ENCODE measurements at places on chromosomes 3 and 15.

DNA sequence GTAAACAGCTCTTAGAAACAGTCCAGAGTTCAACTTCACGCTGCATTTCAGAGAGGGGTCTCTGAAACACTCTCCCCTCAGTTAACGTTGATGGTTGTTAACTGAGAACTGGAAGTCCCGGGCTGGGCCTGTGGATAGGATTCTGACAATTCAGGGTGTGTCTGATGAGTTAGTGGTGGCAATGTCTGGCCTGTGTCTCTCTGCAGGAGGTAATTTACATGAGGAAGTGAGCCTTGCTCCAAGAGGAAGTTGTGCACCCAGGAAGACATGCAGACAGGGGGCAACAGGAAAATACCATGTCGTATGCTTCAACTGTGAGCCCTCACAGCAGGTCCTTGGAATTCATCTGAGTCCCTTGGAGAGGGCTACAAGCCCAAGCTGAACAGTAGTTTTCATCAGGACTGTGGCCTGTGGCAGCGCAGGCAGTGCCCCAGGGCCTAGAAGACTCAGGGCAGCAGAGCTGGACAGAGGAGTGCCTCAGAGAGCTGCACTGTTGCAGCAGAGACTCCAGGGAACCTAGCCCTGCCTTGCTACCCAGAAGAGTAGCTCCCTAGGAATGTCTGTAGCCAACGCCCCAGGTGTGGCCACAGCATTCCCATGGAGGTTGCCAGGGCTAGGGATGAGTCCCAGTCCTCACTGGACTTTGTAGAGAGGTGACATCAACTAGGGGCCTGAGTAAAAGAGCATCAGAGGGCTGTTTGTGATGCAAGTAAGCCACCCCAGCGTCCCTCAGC lies 104.6 kb upstream of the SELENOK start:
- H3K36me3 ChIP-seq = no peaks in the 10 kb centered on the region
- H3K27me3 ChIP-seq = no peaks in the 10 kb centered on the region
- no peak overlapping the region for H3K4me3 ChIP-seq
- no peak overlapping the region for H3K27ac ChIP-seq

GRCh38 chr3:27097182-27097581 lies 272.0 kb downstream of the NEK10 start:
- H3K4me3 ChIP-seq = no peak overlapping the region
- no peak for DNase-seq
- no peak overlapping the region for H3K27ac ChIP-seq
- no peaks in the 10 kb centered on the region for H3K4me1 ChIP-seq
- peaks cover 3% of the 10 kb centered on the region for H3K27me3 ChIP-seq

GRCh38 chr3:30989276-30990030 lies 95.0 kb upstream of the GADL1 start:
- no peak for DNase-seq
- H3K27ac ChIP-seq = no peak overlapping the region
- H3K4me1 ChIP-seq = no peaks in the 10 kb centered on the region
- no peak overlapping the region for H3K4me3 ChIP-seq

DNA sequence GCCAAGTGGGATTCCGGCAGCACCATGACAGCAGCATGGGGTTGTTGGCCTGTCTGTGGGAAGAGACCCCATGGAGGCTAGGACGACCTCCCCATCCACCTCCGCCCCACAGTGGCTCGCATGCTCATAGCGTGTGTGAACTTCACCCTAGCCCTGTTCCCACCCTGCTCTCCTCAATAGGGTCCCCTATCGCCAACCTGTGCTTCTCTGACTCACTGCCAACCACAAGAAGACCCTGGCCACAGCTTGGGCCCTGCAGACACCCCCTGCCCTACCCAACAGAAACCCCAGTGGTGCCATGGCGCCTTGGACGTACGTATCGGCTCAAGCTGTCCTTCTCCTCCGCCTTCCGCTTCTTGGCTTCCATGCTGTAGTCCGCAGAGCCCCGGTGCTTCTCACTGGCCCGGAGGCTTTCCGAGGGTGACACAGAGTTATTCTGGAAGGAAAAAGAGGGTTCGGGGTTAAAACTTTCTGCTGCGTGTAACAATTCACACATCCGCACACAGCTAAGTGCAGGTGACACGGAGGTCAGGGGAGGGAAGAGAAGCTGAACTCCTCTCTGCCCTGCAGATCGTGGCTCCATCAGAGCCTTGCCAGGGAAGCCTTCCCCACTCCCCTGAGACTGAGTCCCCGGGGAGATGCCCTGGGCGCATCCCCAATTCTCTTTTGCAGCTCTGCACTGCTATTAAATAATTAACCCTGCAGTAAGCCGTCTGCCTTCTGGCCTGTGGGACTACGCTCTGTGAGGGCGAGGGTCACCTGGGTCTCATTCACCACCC lies 37.3 kb downstream of the TLE3 start:
- H3K36me3 ChIP-seq = peaks cover 28% of the 10 kb centered on the region
- H3K27me3 ChIP-seq = no peaks in the 10 kb centered on the region
- DNase-seq = no peak
- no peak overlapping the region for H3K4me3 ChIP-seq

DNA sequence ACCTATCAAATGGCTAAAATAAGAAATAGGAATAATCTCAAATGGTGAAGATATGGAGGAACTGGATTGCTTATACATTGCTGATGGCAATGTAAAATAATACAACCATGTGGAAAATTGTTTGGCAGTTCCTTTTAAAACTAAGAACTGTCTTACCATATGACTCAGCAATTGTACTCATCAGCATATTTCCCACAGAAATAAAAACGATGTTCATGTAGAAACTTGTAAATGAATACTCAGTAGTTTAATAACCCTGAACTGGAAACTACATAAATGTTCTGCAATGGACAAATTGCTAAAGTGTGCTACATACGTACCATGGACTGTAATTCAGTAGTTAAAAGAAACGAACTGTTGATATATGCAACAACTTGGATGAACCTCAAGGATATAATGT lies 253.9 kb upstream of the RBMS3 start:
- no peak overlapping the region for H3K4me3 ChIP-seq
- peaks cover 6% of the 10 kb centered on the region for H3K4me1 ChIP-seq
- H3K36me3 ChIP-seq = no peaks in the 10 kb centered on the region
- H3K27me3 ChIP-seq = no peaks in the 10 kb centered on the region

DNA sequence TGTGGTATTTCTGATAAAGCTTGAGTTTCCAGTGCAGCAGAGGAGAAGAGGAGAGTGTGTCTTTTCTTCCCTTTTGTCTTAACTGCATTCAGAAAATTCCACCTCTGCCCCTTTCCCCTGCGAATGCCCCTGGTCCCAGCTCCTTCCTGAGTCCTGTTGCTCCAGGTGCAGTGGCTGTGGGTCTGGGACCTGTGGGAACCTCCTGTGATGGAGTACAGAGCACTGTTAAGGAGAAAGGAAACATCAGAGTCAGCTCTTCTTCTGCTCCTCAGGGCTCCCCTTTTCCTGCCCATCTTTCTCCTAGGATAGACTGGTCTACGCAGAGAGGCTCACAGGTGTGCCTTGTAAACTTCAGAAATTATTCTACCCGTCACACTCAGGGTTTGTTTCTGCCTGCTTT lies 165.8 kb upstream of the ROPN1 start:
- H3K36me3 ChIP-seq = no peaks in the 10 kb centered on the region
- H3K27ac ChIP-seq = no peak overlapping the region
- H3K27me3 ChIP-seq = peaks cover 3% of the 10 kb centered on the region
- no peak for DNase-seq
